Fibroblast of lung (primary cell): ENCODE measurements at places on chromosomes 3 and 15. TPM values are rescaled to one million over a fixed set of nuclear protein-coding genes. Genes with fewer than 3 reads are reported as not detected.

GRCh38 chr3:61954097-61954540, 392.7 kb downstream of the PTPRG start:
- no peak overlapping the region for H3K4me3 ChIP-seq
- H3K4me1 ChIP-seq = peaks cover 6% of the 10 kb centered on the region
- H3K36me3 ChIP-seq = no peaks in the 10 kb centered on the region
- no peak overlapping the region for H3K27ac ChIP-seq

DNA sequence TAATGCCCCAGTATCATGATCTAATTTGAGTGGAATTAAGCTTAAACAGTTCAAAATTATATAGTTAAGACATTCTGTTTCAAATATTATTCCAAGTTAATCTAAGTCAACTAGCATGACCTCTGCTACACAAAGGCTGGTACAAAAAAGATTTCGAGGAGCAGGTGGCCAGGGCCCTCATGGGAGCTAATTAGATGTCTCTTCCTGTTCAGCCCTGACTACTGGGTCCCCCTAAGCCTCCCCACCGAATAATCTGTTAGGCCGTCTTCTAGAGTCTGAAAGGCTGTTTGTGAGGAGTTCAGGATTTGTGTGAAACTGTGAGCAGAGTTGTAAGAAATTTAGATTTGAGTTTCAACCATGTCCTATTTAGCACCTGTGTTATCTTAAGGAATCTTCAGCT, 75.4 kb downstream of the PPM1L start:
- no peaks in the 10 kb centered on the region for H3K4me1 ChIP-seq
- no peak overlapping the region for H3K4me3 ChIP-seq
- no peaks in the 10 kb centered on the region for H3K36me3 ChIP-seq
- H3K27ac ChIP-seq = no peak overlapping the region
- no peaks in the 10 kb centered on the region for H3K27me3 ChIP-seq

DNA sequence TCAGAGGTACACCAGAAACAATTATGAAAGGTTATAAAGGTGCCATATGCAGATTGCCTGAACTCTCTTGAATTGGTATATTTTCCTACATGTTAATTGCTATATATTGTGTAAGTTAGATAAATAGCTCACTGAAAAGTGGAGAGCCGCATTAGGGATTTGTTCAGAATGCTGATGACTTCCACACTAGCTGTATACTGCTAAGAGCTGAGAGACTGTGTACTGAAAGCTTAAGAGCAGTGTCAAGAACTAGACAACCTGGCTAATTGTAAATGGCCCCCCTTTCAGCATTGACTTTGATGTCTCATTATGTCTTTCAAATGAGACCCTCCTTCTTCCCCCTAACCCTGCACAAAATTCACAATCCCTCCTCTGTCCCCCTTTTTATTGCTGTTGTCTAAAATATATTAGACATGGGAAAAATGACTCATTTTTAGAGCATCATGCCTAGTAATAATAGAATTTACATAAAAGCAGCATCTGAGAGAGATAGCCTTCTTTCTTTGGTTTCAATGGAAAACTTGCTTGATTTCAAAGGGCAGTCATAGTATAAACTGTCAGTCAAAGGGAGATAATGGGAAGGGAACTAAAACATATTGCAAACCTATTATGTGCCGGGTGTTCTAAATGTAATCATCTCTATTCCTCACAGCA, 34.7 kb upstream of the GREM1 start:
- peak overlapping the region; percentile 39 for H3K27ac ChIP-seq
- H3K36me3 ChIP-seq = no peaks in the 10 kb centered on the region
- no peaks in the 10 kb centered on the region for H3K27me3 ChIP-seq
- peaks cover 21% of the 10 kb centered on the region for H3K4me1 ChIP-seq
- H3K4me3 ChIP-seq = no peak overlapping the region
- DNase-seq = peak; percentile 39

GRCh38 chr3:190064112-190064511, 56.6 kb downstream of the P3H2 start:
- no peak overlapping the region for H3K4me3 ChIP-seq
- H3K27me3 ChIP-seq = no peaks in the 10 kb centered on the region
- no peaks in the 10 kb centered on the region for H3K36me3 ChIP-seq
- peak overlapping the region; percentile 37 for H3K27ac ChIP-seq

DNA sequence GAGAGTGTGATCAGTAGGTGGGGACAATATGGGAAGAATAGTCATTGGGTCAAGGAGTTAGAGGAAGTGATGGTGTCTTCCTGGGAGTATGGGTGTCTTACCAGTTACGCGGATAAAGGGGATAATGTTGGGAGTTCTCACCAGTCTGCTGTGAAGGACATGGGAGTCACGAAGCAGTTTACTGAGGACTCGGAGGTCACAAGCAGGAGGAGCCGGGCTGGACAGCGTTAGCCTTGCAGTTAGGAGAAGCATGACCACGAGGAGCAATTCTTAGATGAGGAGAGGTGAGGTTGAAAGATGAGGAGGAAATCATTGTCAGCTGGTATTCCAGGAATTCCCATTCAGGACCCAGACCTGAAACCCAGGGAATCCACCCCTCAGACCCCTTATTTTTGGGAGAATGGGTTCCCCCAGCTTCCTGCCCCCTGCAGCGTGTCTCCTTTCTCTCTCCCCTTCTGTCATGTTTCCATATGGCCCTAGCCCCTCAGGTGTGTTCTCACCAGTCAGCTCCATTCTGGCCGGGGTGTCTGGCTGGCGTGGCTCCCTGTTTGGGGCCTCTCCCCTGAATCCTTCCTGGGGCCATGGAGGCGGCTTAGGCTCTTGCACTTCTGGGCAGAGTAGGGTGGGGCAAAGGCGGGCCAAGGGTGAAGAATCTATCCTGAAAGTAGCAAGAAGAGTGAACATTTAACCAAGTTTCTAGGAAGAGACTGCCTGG, 2.1 kb downstream of the THPO start:
- no peak overlapping the region for H3K4me3 ChIP-seq
- no peaks in the 10 kb centered on the region for H3K36me3 ChIP-seq
- no peaks in the 10 kb centered on the region for H3K4me1 ChIP-seq
- no peak overlapping the region for H3K27ac ChIP-seq

DNA sequence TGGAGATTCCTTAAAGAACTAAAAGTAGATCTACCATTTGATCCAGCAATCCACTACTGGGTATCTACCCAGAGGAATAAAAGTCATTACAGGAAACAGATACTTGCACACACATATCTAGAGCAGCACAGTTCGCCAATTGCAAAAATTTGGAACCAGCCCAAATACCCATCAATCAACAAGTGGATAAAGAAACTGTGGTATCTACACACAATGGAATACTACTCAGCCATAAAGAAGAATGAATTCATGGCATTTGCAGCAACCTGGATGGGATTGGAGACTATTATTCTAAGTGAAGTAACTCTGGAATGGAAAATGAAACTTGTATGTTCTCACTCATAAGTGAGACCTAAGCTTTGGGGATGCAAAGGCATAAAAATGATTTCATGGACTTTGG, 23.8 kb downstream of the SLC7A14 start:
- no peak for DNase-seq
- peaks cover 6% of the 10 kb centered on the region for H3K4me1 ChIP-seq
- H3K27ac ChIP-seq = no peak overlapping the region
- no peaks in the 10 kb centered on the region for H3K36me3 ChIP-seq
- no peak overlapping the region for H3K4me3 ChIP-seq

DNA sequence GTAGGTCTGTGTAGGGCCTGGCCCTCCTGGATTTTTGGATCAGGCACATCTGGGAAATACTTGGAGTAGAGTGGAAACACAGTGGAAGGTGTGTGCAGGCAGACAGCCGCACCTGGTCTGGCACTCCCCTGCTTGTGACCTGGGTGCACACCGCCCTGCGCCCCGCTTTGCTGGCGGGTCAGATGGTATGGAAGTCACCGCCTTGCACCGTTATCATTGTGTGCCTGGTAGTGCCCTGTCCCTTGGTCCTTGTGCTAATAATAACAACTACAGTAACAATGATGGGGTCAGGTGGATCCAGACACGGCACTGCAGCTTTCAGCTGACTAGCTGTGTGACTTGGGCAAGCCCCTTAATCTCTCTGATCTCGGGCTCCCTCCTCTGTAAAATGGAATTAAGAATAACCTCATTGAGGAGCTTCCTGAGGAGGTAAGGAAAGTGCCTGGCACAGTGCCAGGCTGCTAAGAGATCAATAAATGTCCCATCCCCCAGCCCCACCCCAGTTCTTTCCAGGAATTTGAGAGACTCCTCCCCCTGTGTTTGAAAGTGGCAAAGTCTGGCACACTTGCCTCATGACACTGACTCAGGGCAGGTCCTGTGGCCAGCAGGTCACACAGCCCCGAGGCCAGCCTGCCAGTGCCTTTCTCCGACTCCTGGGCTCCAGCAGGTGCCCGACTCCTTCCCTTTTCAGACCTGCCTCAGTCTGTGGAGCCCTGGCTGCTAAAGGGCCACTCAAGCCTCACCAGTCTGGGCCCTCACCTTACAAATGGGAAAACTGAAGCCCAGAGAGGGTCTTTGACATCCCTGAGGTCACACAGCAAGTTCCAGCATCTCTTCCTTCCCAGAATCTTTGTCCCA, 9.8 kb downstream of the ISG20 start:
- H3K36me3 ChIP-seq = no peaks in the 10 kb centered on the region
- no peak overlapping the region for H3K4me3 ChIP-seq
- H3K27ac ChIP-seq = peak overlapping the region; percentile 88
- DNase-seq = peak; percentile 22
- peaks cover 9% of the 10 kb centered on the region for H3K4me1 ChIP-seq

Gene C3orf80
- polyA plus RNA-seq = 0.02 and 0.08 TPM in 2 replicates

Gene TNFSF10
- polyA plus RNA-seq = 0.81 and 1.3 TPM in 2 replicates

Gene SCN11A
- 0.01 and 0.05 TPM in 2 replicates for polyA plus RNA-seq

Gene GRAMD1C
- polyA plus RNA-seq = 0.82 and 2.2 TPM in 2 replicates
